Urinary bladder (tissue), 4 donors: ENCODE measurements at places on chromosomes 5 and 9. TPM values are rescaled to one million over a fixed set of nuclear protein-coding genes. Genes with fewer than 3 reads are reported as not detected.

Gene TPPP
- total RNA-seq, result 4.1 TPM

Gene PIP5K1B
- 6.4 TPM for total RNA-seq

Gene PCDHGA3
- 4.6 TPM for total RNA-seq

Gene SLC22A5
- 9.3 TPM for total RNA-seq

Gene SLC6A18
- not detected for total RNA-seq

Gene QRFP
- total RNA-seq, result not detected

Gene ENTREP1
- total RNA-seq, result 11.6 TPM

Gene NPR3
- total RNA-seq, result 21.7 TPM
